ENCODE measurements at places on chromosomes 7 and 10.

GRCh38 chr10:19811540-19811939, 4.7 kb upstream of the PLXDC2 start:
- no peak for DNase-seq

GRCh38 chr7:67438913-67439505, 442.4 kb downstream of the TYW1 start:
- DNase-seq = no peak

GRCh38 chr7:2735744-2736143, 47.7 kb downstream of the AMZ1 start:
- DNase-seq = no peak

DNA sequence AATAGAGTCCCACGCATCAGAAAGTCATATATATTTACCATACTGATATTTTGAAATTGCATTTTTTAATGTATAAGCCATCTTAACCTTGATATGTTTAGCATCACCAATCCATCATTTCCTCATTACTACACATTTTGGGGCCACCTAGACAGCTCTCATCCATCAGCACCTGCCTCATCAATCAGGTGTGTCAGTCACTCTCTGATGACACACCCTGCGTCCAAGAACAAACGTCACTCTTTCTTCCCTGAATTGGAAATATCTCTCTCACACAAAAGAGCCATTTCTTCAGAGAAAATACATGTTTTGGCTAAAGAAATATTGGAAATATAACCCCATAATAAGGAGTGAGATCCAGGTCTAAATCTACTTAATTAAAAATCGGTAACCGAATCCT, 38.9 kb upstream of the RSU1 start:
- no peak for DNase-seq

DNA sequence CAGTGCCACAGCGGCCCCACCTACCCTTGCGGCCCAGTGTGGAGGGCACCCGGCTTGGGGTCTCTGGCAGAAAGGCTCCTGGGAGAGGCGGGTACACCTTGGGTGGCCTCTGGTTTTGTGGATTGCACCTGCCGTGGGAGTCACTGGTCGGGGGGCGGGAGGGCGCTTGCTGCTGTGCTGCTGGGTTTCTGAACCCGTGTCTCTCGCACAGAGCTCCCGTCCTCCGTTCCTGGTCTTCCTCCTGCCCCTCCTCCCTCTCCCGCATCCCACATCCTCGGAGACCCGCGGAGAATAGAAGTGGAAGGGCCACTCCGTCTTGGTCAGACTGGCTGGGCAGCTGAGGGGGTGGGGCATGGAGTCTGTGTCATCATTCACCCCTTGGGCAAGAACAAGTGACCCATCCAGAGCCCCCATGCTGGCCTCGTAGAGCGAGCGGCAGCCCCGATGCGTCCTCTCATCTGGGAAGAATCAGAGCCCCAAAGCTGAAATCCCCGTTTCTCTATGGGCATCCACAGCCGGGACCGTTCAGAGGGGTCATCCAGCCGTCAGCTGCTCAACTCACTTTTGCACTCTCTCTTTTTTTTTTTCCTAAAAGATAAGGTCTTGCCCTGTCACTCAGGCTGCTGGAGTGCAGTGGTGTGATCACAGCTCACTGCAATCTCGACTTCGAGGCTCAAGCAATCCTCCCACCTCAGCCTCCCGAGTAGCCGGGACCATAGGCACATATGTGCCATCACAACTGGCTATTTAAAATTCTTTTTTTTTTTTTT, 4.0 kb downstream of the MAFK start:
- no peak for DNase-seq

- DNase-seq = no peak
These were observed 32.7 kb upstream of the SH2B2 start for GRCh38 chr7:102253973-102254370.

DNA sequence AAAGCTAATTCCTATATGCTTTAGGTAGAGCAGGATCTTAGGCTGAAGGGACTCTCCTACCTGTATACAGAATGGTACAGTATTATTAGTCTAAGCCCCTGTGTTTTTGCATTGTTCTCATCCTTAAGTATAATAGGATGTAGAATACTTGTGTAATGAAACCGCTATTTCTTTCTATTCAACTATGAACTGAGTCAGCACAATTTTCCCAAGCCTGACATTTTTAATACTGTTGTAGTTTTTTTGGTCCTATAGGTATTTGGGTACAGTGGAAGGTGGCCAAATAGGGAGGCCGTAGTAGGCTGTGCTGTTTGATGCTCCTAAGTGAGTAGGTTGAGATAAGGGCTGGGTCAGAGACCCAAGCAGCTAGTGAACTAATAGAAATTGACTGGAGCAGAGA, 205.1 kb downstream of the MACC1 start:
- no peak for DNase-seq

DNA sequence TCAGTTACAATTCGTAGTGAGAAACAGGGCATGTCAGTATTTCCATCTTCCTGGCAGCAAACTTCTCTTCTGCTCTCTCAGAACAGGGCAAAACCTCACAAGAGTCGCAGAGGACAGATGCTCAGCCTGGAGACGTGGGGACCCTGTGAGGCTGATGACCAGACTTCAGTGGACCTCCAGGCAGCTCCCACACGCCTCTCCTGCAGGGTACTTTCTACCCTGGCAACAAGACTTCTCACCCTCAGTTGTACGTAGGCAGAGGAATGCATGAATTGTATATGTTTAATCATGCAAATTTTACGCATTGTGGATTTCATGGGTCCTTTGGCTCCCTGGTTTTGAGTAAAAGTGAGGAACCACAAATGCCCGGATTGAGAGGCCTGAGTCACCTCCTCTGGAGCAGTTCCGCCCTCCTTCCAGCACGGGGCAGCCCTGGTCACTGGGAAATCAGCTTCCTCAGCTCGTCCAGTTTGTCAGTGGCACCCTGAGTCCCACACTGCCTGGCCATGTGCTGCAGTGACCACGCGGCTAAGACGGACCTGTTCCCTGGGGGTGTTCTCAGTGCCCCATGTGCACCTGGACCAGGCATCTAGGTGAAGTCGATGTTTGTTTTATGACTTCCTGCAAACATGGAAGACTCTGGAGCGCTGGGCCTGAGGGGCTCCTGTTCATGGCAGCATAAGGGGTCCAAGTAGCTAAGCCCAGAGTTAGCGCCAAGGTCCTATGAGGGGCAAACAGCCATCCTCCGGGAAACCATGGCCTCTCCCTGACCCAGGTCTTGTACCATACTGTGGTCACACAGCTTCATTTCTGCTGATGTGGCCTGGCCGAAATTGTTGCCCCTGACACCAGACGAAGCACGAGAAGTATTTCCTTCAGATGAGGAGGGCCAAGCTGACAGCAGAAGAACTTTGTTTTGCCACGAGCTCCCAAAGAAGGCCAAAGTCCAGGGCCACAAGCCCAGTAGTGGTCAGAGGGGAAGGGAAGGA, 165.1 kb downstream of the TNS3 start:
- no peak for DNase-seq
